ENCODE measurements at places on chromosomes 11 and 22.
A peak's percentile ranks its signal among the peaks of the same experiment; 100 is the strongest.

DNA sequence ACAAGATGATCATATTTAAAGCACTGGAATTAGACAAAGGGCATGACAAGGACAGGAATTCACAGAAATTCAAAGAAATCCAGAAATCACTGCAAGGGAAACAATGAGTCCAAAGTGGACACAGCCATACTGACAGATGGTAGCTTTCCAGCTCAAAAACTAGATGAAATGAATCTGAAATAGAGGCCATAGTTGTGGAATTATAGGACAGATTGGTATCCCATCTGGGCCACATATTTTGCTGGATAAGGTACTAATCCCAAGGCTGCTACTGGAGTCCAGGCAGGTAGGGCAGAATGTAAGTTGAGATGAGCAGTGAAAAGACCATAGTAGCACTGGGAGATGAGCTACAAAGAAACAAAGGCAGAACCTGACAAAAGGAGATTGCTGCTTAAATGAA is 258.3 kb upstream of the ANO3 start:
- DNase-seq = no peak

DNA sequence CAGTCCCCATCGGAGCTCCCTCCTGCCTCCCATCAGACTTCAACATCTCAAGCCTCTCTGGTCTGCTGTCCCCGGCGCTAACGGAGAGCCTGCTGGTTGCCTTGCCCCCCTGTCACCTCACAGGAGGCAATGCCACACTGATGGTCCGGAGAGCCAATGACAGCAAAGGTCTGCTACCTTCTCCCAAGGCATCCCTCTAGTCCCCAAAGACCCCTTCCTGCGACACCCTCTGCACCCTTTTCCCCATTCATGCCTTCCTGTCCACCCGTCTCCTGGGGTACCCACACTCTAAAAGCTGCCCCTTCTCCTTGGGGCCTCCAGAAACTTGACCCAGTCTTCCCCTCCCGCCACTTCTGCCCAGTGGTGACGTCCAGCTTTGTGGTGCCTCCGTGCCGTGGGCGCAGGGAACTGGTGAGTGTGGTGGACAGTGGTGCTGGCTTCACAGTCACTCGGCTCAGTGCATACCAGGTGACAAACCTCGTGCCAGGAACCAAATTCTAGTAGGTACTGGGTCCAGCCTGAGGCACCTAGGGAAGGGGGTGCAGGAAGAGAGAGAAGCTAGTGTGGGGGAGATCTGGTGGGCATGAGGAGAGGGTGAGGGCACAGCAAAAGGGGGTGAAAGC is 860 bp downstream of the UPK2 start:
- DNase-seq = no peak

DNA sequence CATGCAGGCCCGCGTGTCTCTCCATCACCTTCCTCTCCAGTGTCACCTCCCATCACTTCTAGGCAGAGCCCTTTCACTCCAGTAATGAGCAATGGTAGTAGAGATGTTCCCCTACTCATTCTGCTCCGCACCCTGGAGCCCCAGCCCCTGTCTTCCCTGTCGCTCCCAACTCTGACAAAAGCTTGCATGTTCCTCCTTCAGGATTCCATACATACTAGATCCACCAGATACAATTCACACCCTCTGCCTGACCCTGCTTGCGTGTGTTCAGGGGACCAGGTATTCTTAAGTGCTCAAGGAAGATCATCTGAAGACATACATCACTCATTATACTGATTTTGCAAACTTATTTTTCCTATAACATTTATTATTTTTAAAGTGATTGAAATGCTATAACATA is 222.7 kb downstream of the SNX19 start:
- no peak for DNase-seq

GRCh38 chr22:41410311-41410751 is 28.6 kb downstream of the TEF start:
- no peak for DNase-seq

DNA sequence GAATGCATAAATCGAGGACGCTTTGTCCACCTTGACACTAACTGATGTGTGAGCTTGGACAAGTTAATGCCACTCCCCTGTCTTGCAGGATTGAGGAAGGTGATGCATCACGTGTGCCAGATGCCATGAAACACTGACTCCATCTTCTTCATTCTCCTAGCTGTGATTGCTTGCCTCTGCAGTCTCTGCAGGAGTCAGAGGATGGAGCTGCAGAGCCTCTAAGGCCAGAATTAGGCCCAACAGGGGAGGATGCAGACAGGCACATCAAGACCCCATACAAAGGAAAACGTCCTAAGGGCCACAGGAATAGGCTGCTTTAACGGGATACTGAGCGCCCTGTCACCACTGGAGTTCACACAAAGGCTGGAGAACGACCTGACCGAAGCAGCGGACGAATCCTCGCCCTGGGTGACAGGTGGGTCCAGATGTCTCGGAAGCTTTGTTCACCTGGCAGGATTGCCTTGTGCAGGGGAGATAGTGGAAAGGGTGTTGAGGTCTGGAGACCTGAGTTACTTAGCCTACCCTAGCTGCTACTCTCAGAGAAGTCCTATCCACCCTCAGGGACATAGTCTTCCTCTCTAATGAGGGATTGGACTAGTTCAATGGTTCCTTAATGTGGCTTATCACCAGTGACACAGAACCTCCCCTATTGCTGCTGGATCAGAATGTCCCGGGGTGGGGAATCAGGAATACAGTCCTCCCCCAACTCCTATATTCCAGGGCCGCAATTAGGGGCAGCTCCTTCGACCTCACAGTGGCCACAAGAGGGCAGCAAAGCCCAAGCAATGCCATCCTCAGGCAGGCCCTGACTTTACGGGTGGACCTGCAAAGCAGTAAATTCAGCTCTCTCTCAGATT is 32.4 kb downstream of the DBX1 start:
- peak; percentile 46 for DNase-seq

DNA sequence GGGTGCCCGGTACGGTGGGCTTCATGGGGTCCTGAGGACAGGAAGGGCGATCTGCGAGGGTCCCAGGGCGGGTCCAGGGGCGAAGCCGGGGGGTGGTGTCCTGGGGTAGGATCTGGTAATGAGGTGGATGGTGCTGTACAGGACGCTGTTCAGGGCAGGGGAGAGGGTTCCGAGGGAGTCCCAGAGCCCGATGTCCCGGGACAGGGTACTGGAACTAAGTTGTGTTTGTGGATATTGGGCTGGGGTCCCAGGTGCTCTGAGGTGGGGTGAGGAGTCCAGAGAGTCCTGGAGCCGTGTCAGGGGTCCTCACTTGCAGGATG is 426 bp downstream of the LZTR1 start:
- no peak for DNase-seq

DNA sequence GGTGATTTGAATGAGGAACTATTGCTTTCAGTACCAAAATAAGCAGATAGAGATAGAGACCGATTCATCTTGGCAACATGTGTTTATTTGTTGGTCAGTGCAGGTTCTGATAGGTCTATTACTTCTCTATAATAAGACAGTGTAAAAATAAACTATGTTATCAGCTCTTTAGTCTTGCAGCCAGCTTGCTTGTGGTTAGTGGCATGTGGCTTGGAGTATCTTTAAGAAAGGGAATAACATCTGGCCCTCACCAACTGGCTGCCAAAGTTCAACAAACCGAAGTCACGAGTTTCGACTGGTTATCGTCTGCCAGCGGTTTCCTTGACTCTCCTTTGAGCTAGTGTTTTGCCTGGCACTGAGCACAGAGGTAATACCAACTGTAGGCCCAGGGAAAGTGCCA is 71.8 kb downstream of the CTTN start:
- no peak for DNase-seq

DNA sequence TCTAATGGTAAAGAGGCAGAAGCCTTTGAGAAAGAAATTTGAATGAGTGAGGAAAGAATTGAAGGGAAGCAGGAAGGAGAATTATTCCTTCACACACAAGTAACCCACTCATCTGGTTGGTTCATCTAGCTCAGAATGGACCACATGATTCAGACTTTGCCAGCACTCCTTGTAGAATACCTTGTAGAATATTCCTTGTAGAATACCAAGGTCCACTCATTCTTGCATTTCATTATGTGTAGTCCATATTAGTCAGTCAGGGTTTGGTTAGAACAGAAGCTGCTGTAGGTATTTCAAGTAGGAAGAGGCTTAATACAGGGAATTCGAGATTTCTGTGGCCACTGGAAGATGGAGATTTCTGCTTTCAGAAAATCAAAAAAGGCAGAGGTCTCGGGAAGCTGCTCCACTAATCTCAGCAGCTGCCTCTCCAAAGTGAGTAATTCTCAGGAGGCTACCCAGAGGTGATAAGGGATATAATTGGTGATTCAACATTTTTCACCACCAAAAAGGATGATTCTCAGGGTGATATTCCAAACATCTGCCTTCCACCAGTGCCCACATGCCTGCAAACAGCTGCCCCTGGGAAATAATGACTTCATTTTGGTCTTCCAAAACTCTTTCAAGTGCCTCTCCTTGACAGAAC is 329.1 kb downstream of the TMEM135 start:
- no peak for DNase-seq

GRCh38 chr11:9176550-9176949 is 85.2 kb upstream of the SCUBE2 start:
- no peak for DNase-seq
